ENCODE measurements at places on chromosomes 12 and 14.

- DNase-seq, result no peak
Observed at GRCh38 chr12:27449893-27450534, 3.5 kb downstream of the SMCO2 start.

- DNase-seq, result no peak
Observed at GRCh38 chr12:46908236-46908935, 82.6 kb upstream of the SLC38A4 start.

DNA sequence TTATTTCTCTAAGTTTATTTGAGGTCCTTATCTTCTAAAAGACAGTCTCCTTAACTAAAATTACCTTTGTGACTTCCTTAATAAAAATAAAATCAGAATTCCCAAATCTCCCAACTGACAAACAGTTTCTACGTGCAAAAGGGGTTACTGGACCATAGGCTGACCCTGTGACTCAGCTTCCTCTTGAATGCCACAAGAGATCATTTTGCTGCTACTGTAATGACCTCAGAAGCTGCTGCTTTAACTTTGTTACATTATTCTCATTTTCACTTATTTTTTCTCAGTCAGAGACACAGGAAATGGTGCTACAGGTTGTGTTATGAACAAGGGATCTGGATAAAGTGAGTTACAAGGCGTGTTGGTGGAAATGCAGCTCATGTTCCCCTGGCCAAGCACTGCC is 132.2 kb upstream of the TMTC2 start:
- no peak for DNase-seq

GRCh38 chr14:51993285-51993920 is 4.1 kb downstream of the RTRAF start:
- DNase-seq, result no peak

GRCh38 chr12:104494793-104495158 is 38.0 kb downstream of the CHST11 start:
- no peak for DNase-seq

GRCh38 chr14:68477110-68477455 is 315.8 kb downstream of the ZFP36L1 start:
- DNase-seq, result no peak

GRCh38 chr12:79997096-79997791 is 62.3 kb upstream of the PPP1R12A start:
- peak; percentile 67 for DNase-seq

DNA sequence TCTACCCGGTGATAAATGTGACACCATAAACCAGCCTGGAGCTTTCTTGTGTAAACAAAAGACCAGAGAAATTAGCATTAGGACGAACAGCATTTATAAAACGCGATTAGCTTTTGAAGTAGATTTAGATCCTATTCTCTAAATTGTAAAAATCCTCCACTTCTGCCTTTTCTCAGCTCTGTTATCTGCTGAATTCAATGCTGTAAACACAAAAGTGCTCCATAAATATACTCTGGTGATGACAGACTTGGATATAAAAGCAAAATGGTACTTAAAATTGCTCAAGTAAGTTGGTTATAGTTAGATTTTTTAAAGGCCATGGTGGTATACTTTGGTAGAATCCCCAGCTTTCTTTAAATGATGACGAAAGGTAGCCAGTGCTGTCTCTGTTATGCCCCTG is 114.6 kb upstream of the RMST start:
- no peak for DNase-seq

DNA sequence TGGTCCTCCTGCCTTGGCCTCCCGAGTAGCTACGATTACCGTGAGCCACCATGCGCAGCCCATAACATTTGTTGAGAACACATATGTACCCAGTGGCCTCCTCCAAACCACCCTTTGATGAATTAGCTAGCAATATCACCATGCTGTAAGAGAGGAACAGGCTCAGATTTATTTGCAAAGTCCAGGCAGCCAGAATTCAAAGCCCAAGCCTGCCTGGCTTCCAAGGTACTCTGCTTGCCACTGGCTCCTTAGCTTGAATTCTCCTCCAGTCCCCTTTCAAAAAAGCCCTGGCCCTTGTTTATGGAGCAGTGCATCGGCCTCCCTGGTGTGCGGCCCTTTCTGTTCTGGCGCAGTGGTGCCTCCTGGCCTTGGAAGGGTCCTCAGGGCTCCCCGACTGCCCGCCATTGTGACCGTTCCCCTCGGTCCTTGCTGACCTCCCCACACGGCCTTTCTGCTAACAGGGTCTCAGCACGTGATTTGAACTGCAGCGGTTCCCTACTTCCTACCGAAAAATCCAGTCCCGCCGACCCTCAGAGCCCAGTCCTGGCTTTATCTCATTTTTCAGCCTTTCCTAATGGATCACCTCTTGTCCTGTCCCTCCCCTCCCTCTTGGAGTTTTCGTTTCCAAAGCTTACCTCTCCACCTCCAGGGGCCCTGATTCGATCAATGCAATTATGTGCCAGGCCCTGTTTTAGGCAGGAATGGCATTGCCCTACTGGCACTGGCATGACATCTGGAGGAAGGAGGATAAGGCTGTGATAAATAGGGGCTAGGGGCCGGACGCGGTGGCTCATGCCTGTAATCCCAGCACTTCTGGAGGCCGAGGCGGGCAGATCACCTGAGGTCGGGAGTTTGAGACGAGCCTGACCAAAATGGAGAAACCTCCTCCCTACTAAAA is 22.0 kb downstream of the SLC25A29 start:
- no peak for DNase-seq

DNA sequence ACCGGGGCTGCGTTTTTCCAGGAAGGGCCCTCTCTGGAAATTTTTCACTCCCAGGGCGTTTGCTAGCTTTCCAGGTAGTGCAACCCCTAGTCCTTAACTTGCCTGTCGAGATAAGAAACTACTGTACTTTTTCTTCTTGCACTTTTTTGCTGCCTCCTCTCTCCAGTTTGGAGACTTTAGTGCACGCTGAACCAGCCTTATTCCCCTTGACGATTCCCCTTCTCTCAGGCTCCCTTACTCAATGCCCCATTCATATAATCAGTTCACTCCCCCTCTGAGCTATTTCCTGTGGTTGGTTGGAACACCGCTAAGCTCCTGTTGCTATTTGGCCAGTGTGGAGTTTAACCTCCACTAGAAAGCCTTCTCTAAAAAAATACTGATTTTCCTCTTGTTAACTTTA is 682 bp downstream of the CREBL2 start:
- DNase-seq, result peak; percentile 63

GRCh38 chr14:89640141-89640540 is 223.1 kb upstream of the FOXN3 start:
- DNase-seq, result no peak

- DNase-seq, result no peak
Observed at GRCh38 chr12:52382854-52383253, 2.6 kb downstream of the KRT84 start.

GRCh38 chr12:105622846-105623736 is 292.6 kb downstream of the C12orf75 start:
- DNase-seq, result no peak

DNA sequence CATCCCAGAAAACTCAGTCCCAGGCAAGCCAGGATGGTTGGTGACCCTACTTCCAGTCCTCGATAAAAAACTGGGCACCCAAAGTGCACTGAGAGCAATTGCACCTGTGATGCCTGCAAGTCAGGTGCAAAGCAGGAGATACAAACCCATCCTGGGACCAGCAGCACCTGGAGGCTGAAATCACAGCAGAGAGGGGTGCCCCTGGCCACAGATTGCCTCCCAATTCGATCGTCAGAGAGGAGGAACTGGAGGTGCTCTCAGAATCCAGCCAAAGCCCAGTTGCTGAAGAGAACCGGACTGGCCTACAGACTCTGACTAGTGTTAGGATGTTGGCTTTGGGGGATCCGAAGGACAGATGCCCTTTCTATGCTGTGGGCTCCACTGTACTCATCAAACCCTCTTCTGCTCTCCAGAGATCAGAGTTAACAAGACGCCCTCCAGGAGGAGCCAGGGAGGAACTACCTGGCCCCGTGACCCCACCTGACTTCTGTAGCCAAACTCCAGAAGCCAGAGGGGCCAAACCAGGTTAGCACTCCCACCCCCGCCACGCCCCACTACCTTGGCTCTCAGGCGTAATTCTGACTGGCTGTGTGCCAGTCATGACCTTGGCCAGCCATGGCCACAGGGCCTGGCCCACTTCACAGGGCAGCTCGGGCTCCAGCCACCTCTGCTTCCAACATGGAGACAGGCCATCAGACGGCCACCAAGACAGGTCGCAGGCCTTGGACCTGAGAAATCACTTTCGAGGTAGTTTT is 284.5 kb upstream of the RTL1 start:
- DNase-seq, result no peak

DNA sequence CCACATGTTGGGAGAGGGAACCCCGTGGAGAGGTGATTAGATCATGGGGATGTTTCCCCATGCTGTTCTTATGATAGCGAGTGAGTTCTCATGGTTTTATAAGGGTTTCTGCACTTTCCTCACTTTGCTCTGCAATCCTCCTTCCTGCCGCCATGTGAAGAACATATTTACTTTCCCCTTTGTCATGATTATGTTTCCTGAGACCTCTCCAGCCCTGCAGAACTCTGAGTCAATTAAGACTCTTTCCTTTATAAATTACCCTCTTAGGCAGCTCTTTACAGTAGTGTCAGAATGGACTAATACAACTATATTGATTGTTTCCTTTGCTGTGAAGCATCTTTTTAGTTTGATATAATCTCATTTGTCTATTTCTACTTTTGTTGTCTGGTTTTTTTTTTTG is 13.1 kb upstream of the RASSF9 start:
- no peak for DNase-seq

DNA sequence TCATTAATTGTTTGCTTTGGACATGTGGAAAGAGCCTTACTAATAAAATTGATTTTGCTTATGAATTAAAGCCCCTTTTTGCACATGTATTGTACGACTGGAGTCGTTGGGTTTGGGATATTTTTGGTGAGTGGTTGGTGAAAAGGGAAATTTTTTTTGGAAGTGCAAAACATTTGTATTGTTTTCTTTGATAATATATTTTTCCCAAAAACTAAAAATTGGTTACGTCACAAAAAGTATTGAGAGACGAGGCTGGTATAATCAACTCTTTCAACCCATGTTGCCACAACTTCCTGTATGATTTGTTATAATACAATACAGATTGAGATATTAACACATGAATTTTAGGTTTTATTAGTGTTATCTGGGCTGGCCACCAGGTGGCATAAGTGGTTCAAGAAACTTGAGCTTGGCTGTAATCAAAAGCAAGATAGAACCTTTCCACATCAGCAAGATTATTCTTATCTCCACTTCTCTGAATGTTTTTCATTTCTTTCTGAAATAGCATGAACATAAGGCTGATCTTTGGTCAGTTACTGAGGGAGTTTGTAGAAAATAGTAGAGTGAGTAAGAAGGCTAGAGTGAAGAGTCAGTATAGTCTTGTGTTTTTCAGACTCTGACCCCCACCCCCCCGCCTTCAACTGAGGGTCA is 8.7 kb downstream of the NGDN start:
- DNase-seq, result peak; percentile 71

DNA sequence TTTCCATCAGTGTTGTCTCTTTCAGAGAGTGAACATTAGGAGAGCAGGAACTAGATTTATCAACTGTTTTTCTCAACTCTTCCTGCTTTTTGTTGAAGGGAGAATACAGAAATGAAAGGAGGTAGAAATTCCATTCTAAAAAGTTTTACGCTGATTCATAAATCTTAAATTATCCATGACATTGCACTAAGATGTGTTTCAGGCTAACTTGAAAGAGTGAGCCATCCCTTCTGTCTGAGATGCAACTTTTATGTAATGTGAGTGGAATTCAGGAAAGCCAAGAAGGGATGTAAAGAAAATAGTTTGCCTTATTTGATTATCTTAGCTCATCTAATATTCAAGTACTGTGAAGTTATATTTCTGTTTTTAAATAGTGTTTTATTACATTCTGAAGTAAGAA is 349.5 kb upstream of the RGS6 start:
- no peak for DNase-seq

GRCh38 chr14:102571043-102571442 is 21.4 kb upstream of the RCOR1 start:
- no peak for DNase-seq

DNA sequence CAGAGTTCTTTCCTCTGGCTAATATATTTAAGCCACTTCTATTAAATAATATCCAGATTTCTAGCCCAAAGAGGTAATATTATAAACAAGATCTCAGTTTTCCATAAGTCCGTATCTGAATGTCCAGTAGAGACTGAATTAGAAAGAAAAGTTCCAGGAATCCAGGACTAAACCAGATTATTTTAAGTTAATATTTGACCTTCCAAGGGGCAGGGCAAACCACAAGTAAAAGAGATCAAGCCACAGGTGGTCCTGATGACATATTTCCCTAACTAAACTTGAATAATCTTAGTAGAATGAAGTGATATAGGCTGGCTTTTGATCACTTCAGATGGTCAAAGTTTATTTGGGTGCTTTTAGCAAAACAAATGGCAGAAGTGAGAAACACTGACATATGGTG is 43.3 kb upstream of the E2F7 start:
- no peak for DNase-seq

- DNase-seq, result no peak
Observed at GRCh38 chr12:95593266-95593871, 42.1 kb upstream of the USP44 start.

- DNase-seq, result no peak
Observed at GRCh38 chr12:57242691-57243454, 8.1 kb downstream of the STAC3 start.

GRCh38 chr12:68240079-68240478 is 13.3 kb downstream of the IL22 start:
- no peak for DNase-seq

DNA sequence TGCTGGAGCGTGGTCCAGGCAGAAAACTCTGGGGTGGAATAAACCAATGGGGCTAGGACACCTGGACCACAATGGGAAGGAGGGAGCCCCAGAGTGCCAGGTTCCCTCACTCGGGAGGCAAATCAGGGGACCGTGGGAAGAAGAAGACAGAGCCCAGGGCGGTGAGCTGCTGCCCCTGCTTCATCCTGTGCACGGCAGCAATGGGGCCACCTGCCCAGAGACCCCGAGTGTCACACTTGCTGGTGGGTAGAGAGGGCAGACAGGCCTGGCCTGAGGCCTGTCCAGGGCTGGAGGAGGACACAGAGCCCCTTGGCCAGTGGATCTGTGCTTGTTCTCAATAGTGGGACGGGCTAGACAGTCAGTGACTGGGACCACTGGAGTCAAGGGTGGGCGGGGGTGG is 58.2 kb downstream of the DIO3 start:
- DNase-seq, result no peak

- DNase-seq, result no peak
Observed at GRCh38 chr14:103676881-103677675, 38.2 kb downstream of the XRCC3 start.

- DNase-seq, result no peak
Observed at GRCh38 chr12:78396538-78396937, 468.0 kb upstream of the SYT1 start.

DNA sequence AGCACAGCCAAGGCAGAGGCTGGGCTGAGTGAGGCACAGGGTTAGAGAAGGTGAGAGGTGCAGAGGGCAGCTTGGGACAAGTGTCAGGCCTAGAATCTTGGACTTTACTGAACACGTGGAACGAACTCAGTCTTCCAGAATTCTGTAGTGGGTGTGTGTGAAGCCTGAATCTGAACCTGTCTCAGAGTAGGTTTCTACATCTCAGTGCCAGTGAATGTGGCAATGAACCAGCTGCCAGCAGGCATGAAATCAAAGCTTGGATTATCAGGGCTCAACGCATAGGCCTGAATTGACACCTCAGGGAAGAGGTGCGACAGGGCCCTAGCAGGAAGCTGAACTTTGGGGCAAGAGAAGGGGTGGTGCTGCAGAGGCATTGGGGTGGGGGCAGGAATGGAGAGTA is 104.6 kb downstream of the SAMD4A start:
- no peak for DNase-seq

GRCh38 chr12:15155271-15155670 is 65.9 kb downstream of the RERG start:
- DNase-seq, result no peak

GRCh38 chr14:105503296-105503640 is 12.2 kb downstream of the TEDC1 start:
- no peak for DNase-seq

Data from KBM-7 (cell line).